ENCODE measurements at places on chromosomes 12 and 14. TPM values are rescaled to one million over a fixed set of nuclear protein-coding genes. Genes with fewer than 3 reads are reported as not detected.
A peak's percentile ranks its signal among the peaks of the same experiment; 100 is the strongest.

DNA sequence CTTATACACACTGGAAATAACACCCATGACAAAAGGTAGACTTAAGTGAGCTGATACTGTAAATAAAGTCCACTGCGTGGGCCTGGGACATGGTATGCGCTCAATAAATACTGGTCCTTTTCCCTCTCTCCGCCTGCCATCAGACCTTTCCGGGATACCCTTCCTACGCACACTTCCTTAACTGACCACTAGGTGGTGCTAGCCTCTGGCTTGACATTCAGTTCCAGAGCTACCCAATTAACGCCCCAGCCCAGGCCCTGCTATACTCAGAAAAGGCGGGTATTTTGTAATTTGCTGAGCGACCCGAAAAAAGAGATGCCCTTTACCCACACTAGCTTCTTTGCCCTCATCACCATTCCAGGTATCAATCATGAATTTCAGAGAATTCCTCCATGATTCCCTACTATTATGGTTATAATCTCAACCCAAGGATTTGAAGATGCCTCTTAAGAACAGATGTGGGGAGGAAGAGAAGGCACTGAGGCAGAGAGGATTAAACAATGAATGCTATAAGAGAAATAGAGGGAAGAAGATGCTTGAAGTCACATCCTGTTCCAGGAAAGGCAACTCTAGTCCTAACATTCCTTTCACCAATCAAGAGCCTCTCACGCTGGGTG is 3.9 kb upstream of the LRP1 start:
- peak; percentile 55 for DNase-seq

DNA sequence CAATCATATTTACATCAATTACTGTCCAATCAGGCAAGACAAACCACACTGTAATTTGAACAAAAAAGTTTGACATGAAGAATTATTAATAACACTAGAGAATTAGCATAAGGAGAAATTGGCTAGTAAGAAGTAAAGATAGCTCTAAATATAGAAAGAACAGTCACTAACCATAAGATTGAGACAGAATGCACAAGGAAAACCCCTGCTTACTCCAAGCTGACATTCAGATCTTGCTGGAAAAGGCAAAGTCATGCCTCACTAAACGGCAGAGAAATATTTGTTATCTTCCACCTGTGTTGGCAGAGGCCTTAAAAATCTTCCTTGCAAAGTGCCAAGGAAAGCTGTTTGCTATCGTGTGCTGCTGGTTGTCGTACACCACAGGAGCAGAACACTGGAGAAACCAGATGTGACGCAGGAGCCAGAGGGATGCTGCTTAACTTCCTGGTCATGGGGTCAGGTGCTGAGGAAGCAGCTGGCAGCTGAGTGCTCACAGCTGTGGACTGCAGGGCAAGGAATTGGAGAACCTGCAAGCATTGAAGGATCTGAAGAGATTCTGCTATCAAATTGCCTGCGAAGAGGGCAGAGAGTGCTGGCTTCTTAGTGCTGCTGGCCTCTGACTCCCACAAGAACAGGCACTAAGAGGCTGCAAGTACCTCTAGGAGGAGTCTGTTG is 1323.3 kb downstream of the LRFN5 start:
- DNase-seq = no peak

DNA sequence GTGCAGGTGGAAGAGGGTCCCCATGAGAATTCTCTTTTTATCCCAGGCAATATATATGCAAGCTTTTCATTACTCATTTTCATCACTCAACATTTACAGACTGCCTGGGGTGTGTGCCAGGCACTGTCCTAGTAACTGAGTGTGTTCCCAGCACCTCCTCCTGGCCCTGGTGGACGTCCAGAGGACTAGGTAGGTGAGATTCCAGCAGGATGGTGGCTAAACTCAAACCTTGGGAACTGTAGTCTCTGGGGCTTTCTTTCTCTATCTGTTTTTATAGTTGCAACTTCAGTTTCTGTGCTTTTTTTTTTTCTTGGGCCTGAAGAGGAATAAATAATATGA is 63.8 kb downstream of the SUSD6 start:
- no peak for DNase-seq

DNA sequence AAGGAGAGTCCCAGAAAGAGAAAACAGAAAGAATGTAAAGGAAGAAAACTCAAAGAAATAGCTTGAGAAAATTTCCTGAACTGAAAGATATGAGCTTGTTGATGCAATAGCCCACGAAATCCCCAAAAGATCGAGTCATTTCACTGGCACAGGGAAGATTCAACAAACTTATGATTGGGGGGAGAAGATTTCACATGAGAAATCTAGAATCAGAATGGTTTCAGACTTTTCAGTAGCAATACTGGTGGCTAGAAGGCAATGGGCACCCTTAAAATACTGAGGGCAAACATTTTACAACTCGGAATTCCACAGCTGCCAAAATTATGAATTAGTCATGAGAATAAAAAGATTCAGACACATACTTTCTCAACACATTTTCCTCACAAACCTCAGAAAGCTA is 8.9 kb upstream of the KRT7 start:
- no peak for DNase-seq

GRCh38 chr14:69685716-69686115 is 74.3 kb downstream of the SUSD6 start:
- DNase-seq = peak; percentile 83

DNA sequence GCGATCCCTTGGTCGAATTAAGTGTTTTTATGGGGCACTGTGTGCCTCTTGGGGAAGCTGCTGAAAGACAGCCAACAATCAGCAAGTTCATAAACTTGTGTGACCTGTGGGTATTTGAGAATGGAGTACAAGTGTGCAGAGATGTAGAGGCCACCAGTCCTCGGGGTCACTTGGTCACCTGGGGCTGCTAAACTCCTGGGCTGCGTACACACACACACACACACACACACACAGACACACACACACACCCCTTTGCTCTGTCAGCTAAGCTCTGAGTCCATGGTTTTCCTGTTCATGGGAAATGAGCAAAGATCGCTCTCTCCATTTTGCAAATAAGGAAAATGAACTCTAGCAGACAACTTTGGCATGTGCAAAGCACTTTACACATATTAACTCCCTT is 24.5 kb downstream of the DYRK4 start:
- no peak for DNase-seq

- DNase-seq = no peak
Observed at GRCh38 chr12:102169922-102170621, 27.6 kb downstream of the PMCH start.

DNA sequence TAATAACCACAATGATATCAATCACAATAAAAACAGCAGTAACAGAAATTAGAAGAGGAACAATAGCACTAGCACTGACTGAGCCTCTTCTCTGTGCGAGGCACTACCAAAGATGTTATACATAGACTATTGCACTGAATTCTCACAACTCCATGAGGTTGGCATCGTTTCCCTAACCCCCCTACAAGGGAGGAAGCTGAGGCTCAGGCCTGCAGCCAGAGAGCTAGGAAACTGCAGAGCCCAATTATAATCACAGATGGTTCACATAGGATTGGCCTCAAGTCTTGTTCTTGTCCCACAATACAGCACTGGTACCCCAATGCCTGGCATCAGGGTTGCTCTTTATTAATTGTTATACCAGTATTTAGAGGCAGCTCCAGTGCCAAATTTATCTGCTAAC is 278.0 kb downstream of the CEP128 start:
- DNase-seq = no peak

DNA sequence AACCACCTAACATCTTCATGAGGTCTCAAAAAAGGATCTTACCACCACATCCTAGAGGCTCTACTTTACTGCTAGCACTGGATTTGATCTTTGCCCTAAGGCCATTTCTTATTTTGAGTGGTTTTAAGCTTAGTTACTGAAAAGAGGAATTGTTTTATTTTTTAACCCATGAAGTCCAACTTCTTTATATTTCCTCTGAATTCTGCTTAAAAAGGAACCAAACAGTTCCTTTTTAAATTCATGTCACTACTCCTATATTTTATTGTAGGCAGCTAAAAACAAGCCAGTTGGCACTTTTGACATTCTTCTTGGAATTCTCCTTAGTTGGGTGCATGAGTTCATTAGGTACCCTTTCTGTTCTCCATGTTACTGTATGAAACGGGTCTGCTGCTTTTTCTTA is 76.4 kb downstream of the FGD4 start:
- no peak for DNase-seq

LRRC10 gene
- total RNA-seq = not detected

KRT6A gene
- not detected for total RNA-seq

SCYL2 gene
- 17.9 TPM for total RNA-seq

ZDHHC22 gene
- not detected for total RNA-seq
